Suppressor macrophage treated with lipopolysaccharide for 1 hour (primary cell): ENCODE measurements at places on chromosomes 6 and 20.

GRCh38 chr6:133198725-133199124, 42.4 kb upstream of the EYA4 start:
- no peak for DNase-seq

DNA sequence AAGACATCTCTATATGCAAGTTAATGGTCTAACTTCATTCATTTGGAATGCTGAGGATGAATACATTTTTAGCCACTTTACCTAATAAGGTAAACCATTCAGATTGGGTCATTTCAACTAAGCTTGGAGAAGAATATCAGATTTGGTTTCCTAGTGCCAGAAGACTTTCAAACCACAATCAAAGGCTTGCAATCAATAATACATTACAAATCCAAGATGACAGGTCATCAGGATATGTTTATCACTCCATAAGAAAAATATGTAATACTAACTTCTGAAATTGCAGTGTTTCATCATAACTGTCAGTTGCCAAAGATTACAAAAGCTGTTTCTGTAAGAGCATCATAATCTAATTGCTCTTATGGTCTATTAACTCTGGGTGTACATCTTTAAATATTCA, 654.0 kb downstream of the COL12A1 start:
- no peak for DNase-seq

DNA sequence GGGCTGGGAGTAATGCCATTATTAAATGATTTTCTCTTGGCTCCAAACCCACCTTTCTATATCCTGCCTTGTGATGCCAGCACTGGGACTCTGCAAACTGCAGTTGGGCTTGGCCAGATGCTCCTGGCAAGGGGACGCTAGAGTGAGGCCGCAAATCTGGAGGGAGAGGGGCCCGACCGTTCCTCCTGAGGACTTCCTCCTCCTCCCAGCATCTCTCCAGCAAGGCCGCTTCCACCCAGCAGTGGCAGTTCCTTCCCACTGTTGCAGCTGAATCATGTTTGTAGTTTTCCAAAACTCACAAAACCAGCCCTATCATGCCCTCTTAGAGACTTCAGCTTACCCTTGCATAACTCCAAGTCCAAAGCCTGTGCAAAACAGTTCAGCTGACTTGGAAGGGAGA, 244.4 kb downstream of the FOXA2 start:
- no peak for DNase-seq

DNA sequence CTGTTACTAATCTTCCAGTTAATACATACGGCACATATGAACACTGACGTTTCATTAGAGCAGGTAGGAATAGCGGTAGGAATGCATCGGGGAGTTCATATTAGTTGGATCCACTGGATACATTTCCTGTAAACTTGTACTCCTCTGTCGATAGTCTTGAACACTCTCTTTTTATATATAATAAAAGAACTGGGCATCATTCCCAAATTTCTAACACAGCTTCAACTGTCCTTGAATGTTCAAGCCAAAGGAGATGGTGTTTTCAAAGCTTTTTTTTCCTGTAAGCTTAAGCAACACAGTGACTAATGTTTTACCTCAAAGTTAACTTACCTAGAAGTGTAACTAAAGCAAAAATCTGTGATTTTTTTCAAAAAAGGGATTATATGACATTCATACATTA, 195.3 kb downstream of the UTRN start:
- DNase-seq, result no peak

- peak; percentile 69 for DNase-seq
These were observed 815 bp upstream of the ITPR3 start for GRCh38 chr6:33620158-33620855.

- DNase-seq, result no peak
These were observed 176.4 kb downstream of the LY86 start for GRCh38 chr6:6764764-6765434.

DNA sequence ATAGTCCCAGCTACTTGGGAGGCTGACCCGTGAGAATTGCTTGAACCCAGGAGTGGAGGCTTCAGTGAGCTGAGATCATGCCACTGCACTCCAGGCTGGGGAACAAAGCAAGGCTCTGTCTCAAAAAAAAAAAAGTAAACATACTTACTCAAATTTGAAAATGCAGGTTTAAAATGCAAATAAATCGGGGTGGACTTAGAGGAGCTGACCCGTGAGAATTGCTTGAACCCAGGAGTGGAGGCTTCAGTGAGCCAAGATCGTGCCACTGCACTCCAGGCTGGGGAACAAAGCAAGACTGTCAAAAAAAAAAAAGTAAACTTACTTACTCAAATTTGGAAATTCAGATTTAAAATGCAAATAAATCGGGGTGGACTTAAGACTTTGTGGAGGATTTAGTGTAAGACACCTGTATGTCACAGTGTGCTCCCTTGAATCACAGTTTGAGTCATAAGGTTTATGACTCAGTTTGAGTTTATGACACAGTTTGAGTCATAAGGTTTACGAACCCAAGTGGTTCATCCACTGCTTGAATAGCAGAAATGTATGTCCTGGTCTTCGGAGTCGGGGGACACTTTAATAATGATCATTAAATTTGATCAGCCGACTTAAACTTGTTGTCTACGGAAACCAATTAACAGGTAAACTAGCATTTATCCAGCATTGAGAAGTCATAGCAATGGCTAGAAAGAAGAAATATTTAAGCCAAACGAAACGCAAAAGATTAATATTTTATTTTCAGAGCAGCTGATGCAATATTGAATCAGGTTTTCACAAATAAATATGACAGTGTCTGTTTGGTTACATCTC, 6.8 kb upstream of the MRPS10 start:
- peak; percentile 89 for DNase-seq

GRCh38 chr6:112310439-112311125, 36.5 kb upstream of the RFPL4B start:
- DNase-seq, result no peak

GRCh38 chr20:1618479-1618878, 1.3 kb downstream of the SIRPB1 start:
- no peak for DNase-seq

GRCh38 chr20:36670665-36671357, 24.8 kb upstream of the SLA2 start:
- no peak for DNase-seq

DNA sequence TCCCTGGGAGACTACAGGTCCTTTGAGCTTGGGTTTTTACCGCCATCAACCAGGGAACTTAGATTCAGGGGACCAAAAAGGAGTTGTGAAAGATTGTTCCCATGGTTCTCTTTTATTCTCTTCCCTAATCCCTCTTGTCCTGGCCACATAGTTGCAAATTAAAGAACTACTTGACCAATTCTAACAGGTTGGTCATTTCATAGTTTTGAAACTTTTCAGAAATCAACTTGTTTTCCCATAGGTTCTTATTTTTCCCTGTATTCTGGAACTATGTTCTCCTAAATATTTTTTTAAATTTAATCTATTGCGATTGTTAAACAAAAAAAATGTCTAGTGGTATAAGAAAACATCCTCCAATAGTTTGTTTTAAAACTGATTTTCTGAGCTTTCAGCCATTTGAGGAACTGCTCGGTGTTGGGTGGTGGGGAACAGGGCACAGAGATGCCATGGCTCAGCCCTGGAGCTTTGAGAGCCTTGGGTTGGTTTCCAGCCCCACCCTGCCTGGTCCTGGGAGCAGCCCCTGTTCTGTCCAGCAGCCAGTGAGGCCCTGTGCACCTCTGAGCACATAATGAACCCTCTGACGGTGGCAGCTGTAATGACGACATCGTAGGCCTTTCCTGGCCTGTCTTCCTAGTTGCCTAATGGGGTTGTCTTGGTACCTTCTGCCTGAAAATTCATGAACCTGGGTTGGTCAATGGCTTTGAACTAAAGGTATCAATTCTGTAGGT, 53.5 kb downstream of the TBC1D7 start:
- DNase-seq, result no peak

GRCh38 chr6:168706471-168707177, 265.6 kb downstream of the SMOC2 start:
- no peak for DNase-seq

- DNase-seq, result peak; percentile 62
These were observed 112.3 kb upstream of the RPS6KA2 start for GRCh38 chr6:166739117-166739975.

GRCh38 chr6:34792605-34793500, 970 bp downstream of the BLTP3A start:
- DNase-seq, result peak; percentile 94

GRCh38 chr6:152130441-152130840, 323.0 kb downstream of the ESR1 start:
- no peak for DNase-seq

DNA sequence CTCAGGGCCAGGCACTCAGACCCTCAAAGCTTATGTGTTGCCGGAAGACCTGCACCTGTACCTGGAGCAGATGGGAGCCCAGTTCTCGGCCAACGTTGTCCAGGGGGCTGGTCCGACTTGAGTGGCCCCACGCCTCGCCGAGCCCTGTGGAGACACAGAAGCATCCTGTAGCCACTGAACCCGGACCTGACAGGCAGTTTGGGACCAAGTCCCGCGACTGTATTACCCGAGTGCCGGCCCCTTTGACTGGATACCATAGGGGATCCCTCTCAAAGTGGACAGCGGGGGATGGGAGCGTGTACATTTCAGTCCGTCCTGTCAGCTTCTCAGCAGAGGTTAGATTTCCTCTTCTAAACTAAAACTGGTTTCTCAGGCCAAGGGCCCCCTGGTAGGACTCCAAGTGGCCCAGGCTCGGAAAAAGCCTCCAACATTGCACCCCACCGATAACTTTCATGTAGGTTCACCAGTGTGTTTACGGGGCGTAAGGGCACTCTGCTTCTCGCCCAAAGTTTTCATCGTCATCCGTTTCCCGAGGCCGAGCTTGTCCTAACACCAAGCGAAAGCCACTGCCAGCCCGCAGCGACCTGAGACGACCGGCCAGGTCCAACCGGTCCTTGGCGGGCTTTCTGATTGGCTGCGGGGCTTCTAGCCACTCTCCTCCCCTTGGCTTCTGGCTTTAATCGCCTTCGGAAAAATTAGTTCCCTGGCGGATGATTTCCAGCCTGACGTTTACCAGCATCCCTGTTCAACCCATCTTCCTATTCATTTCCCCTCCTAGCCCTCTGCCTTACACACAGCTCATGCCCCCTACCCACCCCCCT, 10.8 kb downstream of the SIM1 start:
- DNase-seq, result no peak

DNA sequence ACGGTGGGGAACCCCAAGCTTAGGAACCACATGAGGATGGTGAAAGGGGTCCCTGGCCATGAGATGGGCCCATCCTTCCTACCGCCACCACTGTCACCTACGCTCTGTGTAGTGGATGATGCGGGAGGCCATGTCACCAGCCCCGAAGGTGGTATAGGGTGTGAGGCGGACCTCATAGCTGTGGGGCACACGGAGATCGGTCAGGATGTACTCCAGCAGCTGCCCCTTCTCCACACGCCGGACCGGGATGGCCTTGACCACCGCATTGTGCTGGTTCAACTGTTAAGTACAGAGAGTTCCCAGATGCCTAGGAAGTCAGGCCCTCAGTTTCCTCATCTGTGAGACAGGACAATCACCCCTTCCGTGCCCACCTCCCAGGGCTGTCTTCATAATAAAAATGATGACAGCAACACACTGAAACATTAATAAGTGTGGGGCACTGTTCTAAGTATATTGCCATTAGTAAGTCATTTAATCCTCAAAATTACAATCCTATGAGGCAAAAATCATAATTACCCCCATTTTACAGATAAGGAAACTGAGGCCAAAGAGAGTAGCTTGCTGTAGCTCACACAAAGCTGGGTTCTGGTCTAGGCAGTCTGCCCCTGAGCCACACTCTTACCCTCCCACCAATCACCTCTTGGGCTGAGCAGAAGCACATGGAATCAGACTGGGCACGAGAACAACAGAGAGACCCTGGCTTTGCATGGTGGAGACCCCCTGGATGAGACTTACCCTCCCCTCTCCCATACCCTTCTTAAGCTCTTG, 51.4 kb downstream of the MDGA1 start:
- no peak for DNase-seq

GRCh38 chr6:73679009-73679408, 17.0 kb upstream of the CD109 start:
- DNase-seq, result no peak

- DNase-seq, result no peak
These were observed 40.5 kb upstream of the TAF8 start for GRCh38 chr6:42009844-42010184.

DNA sequence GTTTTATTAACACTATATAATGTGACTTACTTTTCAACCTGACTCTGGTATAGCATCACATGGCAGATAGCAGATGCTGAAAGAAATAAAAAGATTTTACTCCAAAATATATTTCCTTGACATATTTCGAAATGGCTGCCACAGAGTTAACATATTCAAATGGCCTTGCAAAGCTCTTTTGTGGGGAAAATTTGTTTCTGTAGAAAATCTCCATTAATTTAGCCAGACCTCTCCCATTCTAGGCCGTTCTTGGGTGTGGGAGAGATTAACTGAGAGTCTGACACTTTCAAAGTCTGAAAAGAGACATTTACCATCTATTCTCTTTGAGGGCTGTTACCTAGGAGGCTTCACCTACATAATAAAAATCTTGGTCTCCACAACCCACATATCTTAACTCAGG, 217.2 kb downstream of the OTOR start:
- no peak for DNase-seq

DNA sequence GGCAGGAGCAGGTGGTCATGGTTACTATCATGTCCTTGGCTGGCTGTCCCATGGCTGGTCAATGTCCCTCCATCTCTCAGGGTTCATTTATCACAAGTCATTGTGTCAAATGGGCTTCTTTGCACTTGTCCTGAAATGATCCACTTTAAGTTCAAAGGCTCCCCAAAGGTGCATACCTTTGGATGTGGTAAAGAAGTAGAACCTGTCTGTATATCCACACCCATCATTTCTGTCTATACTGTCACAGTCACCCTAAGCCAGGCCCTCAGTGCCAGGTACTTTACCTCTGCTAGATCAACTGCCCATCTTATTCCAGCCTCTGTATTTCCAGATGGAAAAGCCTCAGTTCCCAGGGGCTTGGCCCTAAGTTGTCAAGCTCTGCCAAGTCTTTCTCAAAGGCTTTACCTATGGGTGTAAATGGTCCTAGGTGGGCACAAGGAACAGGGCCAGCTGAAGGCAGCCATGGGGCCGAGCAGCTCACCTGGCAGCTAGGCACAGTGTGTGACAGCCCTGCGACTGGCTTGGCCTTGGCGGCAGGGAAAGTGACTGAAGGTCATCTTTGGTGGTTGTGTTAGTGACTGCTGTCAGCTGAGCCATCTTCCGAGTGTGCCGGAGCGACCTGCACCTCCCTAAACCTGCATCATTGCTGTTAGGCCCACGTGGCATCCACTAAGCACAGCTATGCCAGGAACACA, 198.4 kb downstream of the SYNDIG1 start:
- no peak for DNase-seq

GRCh38 chr6:11248974-11249761, 16.7 kb upstream of the NEDD9 start:
- DNase-seq, result no peak

- peak; percentile 79 for DNase-seq
These were observed 16.9 kb upstream of the STK35 start for GRCh38 chr20:2084703-2085102.

- peak; percentile 35 for DNase-seq
These were observed 14.1 kb upstream of the HCK start for GRCh38 chr20:32037929-32038328.

DNA sequence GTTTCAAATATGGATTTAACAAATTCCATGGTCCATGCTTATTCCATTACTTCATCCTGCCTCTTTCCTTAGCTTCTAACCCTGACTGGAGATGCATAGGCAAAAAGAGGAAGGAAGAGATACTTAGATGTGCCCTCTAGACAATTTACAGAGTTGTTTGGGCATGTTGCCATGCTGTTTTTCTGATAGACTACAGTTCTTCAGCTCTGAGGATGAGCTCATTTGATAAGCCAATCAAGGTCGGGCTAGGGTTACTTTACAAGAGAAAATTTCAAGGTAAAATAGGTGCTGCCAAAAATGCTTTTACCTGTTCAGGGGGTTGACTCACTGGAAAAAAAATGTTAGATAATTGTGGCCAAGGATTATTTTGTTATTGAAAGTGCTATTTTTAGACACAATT, 5.9 kb downstream of the HCRTR2 start:
- DNase-seq, result no peak
